ENCODE measurements at places on chromosomes 3 and 15.
A peak's percentile ranks its signal among the peaks of the same experiment; 100 is the strongest.

GRCh38 chr3:72998466-72998865, 1.9 kb downstream of the PPP4R2 start:
- DNase-seq = no peak

GRCh38 chr3:189739378-189739777, 108.2 kb downstream of the TP63 start:
- DNase-seq = no peak

GRCh38 chr3:105580296-105580965, 213.7 kb downstream of the ALCAM start:
- DNase-seq = no peak

DNA sequence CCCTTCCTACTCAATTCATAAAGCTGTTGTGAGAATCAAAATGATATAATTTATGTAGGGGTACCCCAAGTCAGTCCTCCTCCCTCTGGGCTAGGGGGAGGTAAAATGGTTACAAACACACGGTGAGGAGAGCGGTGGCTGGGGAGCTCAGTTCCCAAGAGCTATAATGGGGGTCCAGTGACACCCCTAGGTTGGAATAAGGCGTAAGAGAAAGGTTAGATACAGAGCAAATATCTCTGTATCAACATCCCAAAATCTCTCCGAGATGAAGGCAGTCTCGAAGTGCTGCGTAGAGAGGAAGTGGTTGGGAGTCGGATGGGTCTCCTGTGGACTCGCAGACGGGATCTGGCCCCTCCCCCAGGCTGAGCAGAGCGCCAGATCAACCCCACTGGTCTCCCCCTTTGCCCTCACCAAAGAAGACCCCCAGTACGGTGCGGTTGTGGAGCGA, 1.8 kb downstream of the DUOX2 start:
- no peak for DNase-seq

DNA sequence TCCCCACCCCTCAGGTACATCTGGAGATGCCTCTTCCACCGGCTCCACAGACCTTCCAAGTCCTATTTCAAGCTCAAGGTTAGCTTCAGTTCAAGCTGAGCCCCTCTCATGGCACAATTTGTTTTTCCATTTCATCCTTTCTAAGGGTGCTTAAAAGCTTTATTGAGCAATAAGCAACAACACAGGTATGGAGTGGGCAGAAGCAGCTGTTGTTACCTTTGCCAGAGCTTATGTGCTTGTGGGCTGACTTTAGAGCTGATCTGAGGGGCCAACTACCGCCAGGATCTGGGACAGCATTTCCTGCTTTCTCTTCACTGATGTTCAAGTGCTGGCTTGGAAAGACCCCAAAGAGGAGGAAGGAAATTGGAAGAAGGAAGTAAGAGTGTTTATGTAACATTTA, 140.0 kb upstream of the KLHL25 start:
- DNase-seq = no peak

DNA sequence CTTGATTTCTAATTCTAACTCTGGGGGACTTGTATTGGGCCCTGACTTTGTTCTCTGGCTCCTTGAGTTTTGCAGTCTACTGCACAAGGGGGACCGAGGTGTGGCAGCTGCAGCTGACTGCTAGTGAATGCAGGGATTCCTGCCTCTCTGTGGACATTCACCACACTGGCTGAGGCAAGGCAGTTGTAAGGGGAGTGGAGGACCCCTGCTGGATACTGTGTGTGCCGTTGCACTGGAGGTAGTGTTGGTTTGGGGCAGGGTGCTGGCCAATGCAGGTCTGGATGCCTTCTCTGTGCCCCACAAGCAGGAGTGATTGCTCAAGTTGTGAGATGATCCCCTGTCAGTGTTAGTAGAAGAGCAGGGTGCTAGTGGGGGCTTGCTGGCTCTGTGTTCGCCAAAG, 626.1 kb downstream of the SQOR start:
- no peak for DNase-seq

DNA sequence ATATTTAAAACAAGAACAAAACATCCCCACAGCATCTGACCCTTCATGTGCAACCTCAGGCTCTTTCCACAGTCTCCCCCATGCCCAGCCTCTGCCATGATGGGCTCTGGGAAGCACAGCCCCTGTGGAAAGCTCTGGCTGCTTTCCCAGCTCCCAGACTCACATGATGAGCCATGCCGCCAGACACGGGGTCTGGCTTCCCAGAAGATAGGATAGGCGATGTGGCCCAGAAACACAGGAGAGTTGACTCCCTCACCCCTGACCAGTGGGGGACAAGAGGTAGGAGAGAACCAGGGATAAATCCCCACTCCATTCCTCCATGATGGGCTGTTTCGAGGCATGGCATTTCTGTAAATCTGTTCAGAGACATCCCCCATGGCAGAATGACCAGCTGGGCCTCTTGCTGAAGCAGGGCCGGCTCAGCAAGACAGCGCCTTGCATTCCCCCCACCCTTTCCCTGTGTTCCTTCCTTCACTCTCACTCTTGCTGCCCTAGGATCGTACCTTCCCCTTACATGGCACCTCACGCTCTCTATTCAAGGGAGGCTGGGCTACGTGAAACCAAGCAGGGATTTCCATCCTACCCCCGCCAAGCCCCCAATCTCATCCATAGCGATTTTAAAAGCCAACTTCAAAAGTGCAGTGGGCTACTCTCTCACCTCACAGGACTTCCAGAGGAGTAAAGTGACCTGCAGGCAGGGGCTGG, 192.4 kb downstream of the ABHD5 start:
- no peak for DNase-seq

- no peak for DNase-seq
Observed at GRCh38 chr15:40843885-40844695, at the start of gene SPINT1. SPINT1 (plus strand) TSS chr15:40844048; CDS start chr15:40844555, 507 bp downstream.

DNA sequence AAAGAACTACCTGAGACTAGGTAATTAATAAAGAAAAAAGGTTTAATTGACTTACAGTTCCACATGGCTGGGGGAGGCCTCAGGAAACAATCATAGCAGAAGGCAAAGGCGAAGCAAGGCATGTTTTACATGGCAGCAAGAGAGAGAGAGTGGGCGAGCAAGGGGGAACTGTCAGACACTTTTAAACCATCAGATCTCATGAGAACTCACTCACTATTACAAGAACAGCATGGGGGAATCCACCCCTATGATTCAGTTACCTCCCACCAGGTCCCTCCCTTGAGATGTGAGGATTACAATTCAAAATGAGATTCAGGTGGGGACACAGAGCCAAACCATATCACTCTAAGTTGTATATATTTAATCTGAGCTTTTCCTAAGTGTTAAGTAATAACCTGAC, 79.0 kb upstream of the MLF1 start:
- no peak for DNase-seq

- no peak for DNase-seq
Observed at GRCh38 chr3:1330107-1330506, 237.3 kb downstream of the CNTN6 start.

DNA sequence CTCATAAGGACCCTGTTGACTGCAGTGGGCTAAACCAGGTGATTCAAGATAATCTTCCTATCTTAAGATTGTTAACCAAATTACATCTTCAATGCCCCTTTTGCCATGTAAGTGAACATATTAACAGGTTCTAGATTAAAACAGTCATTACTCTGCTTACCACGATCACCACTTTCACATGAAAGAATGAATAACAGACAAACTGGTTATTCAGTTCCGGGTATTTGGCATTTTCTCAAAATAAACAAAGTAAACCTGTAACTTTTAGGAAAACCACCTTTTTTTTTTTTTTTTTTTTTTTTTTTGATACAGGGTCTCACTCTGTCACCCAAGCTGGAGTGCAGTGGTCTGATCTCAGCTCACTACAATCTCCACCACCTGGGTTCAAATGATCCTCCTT, 131.2 kb downstream of the IMPG2 start:
- no peak for DNase-seq

GRCh38 chr3:157767607-157768006, 264.4 kb upstream of the VEPH1 start:
- DNase-seq = no peak

- peak; percentile 46 for DNase-seq
Observed at GRCh38 chr15:70182858-70183695, 85.4 kb upstream of the TLE3 start.

- DNase-seq = no peak
Observed at GRCh38 chr15:59180945-59181600, 25.6 kb upstream of the LDHAL6B start.

- no peak for DNase-seq
Observed at GRCh38 chr3:41033956-41034519, 165.3 kb upstream of the CTNNB1 start.

GRCh38 chr3:126746395-126747177, 42.5 kb downstream of the CHCHD6 start:
- DNase-seq = no peak

- DNase-seq = no peak
Observed at GRCh38 chr15:25674913-25675312, 188.2 kb downstream of the ATP10A start.

- no peak for DNase-seq
Observed at GRCh38 chr3:119700269-119700919, 2.4 kb upstream of the CFAP91 start.

DNA sequence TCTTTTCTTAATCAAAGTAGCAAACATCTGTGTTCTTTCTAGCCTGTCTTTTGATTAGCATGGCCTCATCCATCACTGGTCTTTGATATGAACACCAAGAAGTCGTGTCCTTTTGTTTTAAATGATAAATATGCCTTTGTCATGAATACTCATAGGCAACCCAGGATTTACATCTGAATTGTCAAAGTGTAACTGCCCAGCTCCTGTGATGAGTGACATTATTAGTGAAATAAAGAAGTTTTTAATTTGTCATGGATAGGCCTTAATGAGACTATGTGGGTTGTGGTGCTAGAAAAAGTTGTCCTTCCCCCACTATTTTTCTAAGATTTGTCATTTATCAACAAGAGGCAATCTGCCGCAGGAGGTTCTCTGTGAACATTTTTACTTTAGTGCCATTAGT, 150.0 kb downstream of the CDIN1 start:
- DNase-seq = no peak

DNA sequence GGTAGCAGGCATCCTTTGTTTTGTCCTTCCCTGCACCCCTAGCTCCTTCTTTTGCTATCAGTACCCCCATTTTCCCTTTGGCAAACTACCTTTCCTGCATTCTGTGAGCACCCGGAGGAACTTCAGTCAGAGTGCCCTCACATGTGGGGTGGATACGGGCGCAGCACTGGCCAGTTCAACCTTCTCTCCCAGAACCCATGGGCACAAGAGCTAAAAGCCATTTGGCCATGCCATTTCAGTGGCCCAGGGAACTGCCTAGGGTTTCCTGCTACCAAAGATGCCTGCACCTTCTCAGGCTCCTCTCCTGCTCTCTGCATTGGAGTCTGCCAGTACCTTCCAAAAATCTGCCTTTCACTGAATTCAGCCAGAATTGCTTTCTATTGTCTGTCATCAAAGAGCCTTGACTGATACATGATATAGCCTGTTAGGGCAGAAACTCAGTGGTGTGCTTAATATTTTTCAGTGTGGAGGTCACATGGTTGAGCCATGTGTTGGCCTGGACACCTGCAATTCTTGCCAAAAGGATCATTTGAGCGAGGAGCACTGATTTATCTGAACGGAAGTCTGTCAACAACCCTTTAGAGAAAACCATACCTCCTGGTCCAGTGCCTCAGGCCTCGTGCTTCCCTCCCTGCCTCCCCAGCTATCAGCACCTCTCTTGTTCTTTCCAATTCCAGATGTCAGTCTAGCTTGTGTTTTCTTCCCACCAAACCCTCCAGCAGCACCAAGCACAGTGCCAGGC, 27.0 kb upstream of the HHATL start:
- no peak for DNase-seq

DNA sequence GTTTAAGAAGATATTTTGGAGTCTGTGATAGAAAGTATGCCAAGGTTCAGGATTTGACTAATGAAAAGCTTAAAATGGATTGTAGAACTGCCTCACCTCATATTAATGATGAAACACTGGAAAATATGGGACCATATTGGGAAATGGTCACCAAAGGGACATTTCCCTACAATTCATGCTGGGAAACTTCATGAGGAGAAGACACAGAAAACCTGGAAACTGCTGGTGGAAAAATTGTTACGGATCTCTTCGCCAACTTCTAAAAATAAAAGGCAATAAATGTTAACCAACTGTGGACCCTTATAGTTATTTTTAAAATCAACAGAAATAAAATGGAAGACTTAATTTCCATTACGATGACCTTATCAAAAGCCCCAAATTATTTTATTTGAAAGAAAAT, 97.6 kb upstream of the FRMD4B start:
- DNase-seq = no peak

DNA sequence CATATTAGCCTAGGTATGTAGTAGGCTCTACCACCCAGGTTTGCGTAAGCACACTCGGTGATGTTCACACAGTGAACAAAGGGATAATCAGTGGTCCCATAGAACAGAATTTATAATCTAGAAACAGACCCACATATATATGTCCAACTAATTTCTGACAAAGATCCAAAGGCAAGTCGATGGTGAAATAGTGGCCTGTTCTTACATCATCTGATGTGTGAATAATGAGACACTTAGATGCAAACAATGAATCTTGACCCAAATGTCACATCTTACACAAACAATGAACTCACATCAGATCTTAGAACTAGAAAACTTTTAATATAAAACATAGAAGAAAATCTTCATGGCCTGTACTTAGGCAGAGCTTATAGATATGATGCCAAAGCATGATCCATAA, 17.6 kb upstream of the TM2D3 start:
- no peak for DNase-seq

DNA sequence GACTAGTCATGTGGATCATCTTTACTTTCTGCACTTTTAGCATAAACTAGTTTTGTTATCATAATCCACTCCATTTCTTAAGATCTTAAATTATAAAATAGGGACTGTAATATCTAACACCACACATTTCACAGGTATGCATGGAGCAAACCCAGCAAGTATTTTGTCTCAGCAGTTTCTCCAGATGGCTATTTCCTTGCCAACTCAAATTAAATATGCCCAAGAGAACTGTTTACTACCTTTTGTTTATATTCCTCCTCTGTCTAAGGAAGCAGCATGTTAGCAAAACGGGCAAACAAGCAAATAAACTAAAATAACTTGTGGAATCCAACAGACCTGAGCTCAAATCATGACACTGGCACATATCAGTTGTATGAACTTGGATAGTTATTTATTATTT, 379.8 kb downstream of the LSAMP start:
- DNase-seq = no peak

GRCh38 chr3:160685144-160685766, 8.3 kb downstream of the ARL14 start:
- no peak for DNase-seq

Data from HEK293T (cell line).